ENCODE measurements at places on chromosomes 6 and 20. TPM values are rescaled to one million over a fixed set of nuclear protein-coding genes. Genes with fewer than 3 reads are reported as not detected.

Gene MCCD1
- total RNA-seq = not detected

Gene POU3F2
- total RNA-seq = not detected

Gene HSPA1L
- total RNA-seq = 1.7 TPM

Gene KCNK5
- total RNA-seq = not detected

Gene VSX1
- not detected for total RNA-seq

Data from smooth muscle cell of bladder (primary cell).